Left lung (tissue), 14 donors: ENCODE measurements at places on chromosomes 2 and 18. TPM values are rescaled to one million over a fixed set of nuclear protein-coding genes. Genes with fewer than 3 reads are reported as not detected.

DNA sequence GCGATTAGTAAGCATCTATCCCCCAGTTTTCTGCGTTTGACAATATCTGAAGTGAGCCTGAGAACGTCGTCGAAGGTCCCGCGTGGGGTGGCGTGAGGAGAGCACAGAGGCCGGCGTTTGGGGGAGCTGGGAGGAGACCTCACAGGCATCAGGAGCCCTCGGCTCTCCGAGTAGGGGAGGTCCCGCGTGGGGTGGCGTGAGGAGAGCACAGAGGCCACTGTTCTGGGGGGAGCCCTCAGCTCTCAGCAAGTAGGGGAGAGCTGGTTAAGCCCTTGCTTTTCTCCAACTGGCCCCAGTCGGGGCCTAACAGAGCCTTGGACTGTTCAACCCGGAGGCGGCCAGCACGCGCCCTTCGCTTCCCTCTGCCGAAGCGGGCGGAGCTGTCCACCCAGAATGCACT, 134.3 kb downstream of the NFATC1 start:
- H3K4me3 ChIP-seq = no peak overlapping the region
- peaks cover 9% of the 10 kb centered on the region for H3K4me1 ChIP-seq
- H3K36me3 ChIP-seq = no peaks in the 10 kb centered on the region
- DNase-seq = peak; percentile 26
- H3K27me3 ChIP-seq = no peaks in the 10 kb centered on the region

GRCh38 chr2:240865391-240865790, 3.2 kb upstream of the AGXT start:
- H3K36me3 ChIP-seq = no peaks in the 10 kb centered on the region
- no peaks in the 10 kb centered on the region for H3K27me3 ChIP-seq
- H3K4me1 ChIP-seq = no peaks in the 10 kb centered on the region

DNA sequence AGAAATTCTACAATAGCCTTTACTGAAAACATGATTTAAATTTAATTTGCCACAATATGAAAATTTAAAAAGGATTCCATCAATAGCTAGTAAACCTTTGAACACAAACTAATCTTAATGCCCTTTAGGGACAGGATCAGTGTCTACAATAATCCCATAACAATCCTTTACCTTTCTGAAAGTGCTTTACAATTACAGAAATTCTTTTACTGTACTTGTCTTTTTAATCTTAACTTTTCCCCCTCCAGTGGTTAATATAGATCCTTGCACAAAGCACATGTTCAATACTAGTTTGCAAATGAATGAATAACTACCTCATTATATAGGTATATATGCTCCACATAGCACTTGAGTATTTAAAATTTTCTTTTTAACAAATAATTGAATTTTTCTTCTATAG, 122.6 kb downstream of the PLEKHA3 start:
- no peak overlapping the region for H3K4me3 ChIP-seq
- no peaks in the 10 kb centered on the region for H3K36me3 ChIP-seq
- no peak overlapping the region for H3K27ac ChIP-seq
- no peaks in the 10 kb centered on the region for H3K27me3 ChIP-seq
- DNase-seq = no peak

- DNase-seq = no peak
- H3K27ac ChIP-seq = no peak overlapping the region
- H3K4me1 ChIP-seq = peaks cover 8% of the 10 kb centered on the region
- peaks cover 12% of the 10 kb centered on the region for H3K27me3 ChIP-seq
Measured at GRCh38 chr18:50816419-50817166, 3.2 kb downstream of the MRO start.

DNA sequence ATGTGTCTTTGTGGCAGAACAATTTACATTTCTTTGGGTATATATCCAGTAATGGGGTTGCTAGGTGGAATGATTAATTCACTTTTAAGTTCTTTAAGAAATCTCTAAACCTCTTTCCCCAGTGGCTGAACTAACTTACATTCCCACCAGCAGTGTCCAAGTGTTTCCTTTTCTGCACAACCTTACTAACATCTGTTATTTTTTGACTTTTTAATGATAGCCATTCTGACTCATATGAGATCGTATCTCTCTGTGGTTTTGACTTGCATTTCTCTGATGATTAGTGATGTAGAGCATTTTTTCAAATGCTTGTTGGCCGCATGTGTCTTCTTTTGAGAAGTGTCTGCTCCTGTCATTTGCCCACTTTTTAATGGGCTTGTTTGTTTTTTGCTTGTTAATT, 43.1 kb upstream of the PTH2R start:
- H3K4me1 ChIP-seq = no peaks in the 10 kb centered on the region
- H3K27ac ChIP-seq = no peak overlapping the region
- H3K4me3 ChIP-seq = no peak overlapping the region
- no peaks in the 10 kb centered on the region for H3K27me3 ChIP-seq
- H3K36me3 ChIP-seq = no peaks in the 10 kb centered on the region

The ABCG5 gene
- total RNA-seq = not detected

The UPP2 gene
- total RNA-seq = not detected

The VIT gene
- 1.1 TPM for total RNA-seq
